ENCODE measurements at places on chromosomes 2 and 18.

- no peak for DNase-seq
These were observed 40.3 kb upstream of the SCG2 start for GRCh38 chr2:223642506-223642905.

- DNase-seq = no peak
These were observed 70.0 kb upstream of the MAP4K4 start for GRCh38 chr2:101627285-101628029.

DNA sequence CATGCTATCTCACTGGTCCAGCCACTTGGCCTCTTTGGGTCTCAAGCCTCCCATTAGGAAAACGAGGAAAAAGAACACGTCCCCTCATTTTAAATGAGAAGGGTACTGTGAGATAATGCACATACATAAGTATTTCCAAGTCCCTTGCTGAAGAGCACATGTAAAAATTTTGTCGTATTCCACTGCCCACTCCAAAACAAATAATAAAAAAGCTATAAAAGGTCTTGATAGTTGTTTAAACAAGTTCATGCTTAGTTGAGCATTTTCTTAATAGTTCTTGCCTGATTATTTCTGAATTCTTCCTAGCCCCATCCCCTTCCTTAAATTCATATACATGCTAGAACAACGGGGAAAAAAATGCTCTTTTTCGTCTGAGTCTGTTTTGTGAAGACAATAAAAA is 110.2 kb upstream of the RNU4ATAC start:
- no peak for DNase-seq

DNA sequence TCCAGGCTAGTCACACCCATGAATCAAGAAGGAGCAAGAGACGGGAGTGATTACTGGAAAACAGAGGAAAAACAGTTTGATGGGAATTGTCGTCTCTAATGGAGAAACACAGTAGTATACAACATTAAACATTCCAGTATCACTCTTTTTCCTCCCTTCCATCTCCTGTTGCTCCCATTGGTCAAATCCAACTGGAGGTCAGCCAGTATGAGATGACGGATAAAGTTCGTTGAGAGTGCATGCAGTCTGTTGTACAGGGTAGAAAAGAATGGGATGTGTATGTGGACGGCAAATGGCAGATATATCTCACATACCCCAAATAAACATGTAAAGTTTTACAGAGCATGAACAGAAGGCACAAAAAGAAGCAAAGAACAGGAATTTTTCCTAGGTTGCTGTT is 221.9 kb upstream of the TNP1 start:
- DNase-seq = no peak

DNA sequence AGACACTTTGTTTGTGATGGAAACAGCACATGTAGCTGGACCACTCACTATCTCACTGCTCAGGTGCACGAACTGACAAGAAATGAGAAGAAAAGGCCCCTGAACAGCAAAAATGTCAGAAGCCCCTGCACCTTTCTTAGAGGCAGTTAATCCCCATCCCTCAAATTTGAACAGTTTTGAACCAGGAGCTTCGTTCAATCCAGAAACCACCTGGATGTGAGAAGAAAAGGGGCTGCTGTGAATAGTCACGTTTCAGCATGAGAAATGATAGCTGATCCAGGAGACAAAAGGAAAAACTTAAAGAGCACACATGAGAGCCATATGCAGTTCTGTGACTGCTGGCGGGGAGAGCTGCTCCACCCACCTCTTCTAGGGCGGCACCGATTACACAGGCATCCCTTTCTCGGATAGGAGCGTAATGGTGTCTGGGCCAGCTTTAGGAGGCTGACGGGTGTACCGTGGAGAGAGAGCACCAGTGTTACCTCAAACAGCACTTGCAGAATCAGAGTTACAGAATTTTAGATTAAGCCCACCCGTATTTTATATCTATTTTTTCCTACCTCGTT is 117.0 kb upstream of the EML6 start:
- no peak for DNase-seq

- no peak for DNase-seq
These were observed 73.7 kb downstream of the DNER start for GRCh38 chr2:229640636-229641035.

- DNase-seq = no peak
These were observed 219.3 kb downstream of the GLI2 start for GRCh38 chr2:120954939-120955338.

- no peak for DNase-seq
These were observed 31.3 kb downstream of the GALNT3 start for GRCh38 chr2:165762723-165763122.

- no peak for DNase-seq
These were observed 6.7 kb downstream of the INO80C start for GRCh38 chr18:35490894-35491699.

- DNase-seq = no peak
These were observed 477.0 kb upstream of the MEIS1 start for GRCh38 chr2:65957886-65958285.

GRCh38 chr18:9211955-9212354 is 75.4 kb downstream of the ANKRD12 start:
- DNase-seq = no peak

- DNase-seq = no peak
These were observed 23.3 kb downstream of the SIX3 start for GRCh38 chr2:44964752-44965236.

GRCh38 chr2:10954856-10955818 is 43.4 kb downstream of the KCNF1 start:
- DNase-seq = no peak

GRCh38 chr2:69437751-69438154 is 518 bp upstream of the NFU1 start:
- no peak for DNase-seq

DNA sequence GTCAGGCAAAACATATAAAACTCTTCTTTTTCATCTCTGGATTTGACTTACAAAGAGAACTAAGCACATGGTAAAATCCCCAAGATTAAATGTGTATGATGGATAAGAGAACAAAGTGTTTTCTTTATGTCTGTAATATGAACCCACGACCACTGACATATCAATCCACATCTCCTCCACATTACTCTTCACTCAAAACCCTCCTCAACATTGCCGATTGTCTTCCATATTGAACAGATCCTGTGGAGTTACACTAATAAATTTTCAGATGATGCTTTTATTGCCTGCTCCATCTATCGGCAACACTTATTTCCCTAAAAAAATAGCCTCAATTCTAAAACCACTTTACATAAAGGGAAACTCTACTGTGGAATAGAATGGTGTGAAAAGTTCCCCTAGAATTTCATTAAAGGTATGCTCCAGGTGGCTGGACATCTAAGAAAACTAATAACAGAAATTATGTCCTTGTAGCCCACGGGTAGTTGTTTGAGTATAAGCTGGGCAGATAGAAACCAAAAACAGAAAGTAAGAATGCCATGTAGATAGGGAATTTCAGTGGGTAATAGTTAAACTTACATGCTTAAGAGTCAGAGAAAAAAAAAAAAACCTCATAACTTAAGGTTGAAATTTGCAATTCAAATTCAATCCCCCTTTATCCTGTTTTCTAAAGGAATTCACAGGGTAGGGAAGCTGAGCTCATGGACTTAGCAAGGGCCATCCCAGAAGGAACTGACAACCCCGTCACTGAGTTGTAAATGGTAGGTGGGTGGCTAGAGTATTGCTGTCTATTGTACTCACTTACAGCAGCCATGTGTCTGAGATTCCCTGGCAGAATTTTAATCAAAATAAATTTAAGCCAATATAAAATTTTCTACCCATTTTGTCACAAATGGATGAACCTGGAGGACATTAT is 305.4 kb upstream of the LYPD1 start:
- DNase-seq = no peak

DNA sequence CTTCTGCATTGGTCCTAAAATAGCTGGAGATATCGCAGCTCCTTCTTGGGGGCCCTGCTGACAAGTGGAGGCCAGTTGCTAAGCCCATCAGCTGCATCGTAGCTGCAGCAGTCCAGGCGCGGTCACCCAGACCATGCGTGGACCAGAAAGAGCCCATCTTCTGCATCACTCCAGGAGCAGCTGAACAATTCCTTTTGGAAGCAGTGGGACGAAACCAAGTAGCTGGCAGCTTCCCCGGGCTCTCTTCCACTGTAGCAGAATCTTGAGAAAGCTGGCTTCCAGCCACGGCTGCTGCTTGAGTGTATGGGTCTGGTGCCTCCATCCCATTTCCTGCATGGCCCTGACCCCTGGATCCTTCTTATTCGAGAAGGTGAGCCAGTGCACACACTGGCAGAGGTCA is 22.2 kb upstream of the CAB39 start:
- DNase-seq = no peak

GRCh38 chr18:7789856-7790552 is 222.9 kb downstream of the PTPRM start:
- no peak for DNase-seq

DNA sequence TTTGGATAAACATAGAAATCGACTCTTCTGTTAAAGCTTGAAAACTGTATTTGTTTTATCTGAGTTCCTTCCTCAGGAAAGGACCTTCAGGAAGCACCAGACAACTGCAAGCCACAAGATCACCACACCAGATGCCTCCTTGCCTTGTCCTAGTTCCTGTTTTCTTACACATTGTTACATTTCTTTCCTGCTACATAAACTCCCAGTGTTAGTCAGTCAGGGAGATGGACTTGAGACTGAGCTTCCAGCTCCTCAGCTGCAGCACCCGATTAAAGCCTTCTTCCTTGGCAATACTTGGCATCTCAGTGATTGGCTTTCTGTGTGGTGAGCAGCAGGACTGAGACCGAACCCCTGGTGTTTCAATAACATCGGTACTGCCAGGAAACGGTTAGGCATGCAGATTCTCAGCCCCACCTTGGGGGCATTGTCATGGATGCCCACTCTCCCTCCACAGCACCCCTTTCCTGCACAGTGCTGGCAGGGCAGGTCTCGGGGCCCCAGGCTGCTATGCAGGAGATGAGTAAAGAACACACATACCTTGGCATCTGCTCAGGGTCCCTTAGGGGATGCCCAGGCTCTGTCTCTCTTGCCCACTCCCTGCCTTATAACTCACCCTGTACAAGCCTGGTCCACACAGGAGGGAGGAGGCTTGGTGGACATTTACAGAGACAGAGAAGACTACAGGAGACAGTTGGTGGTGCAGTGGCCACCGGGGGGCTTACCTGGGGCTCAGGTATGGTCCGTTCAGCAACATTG is 32.6 kb downstream of the ANKMY1 start:
- DNase-seq = no peak

DNA sequence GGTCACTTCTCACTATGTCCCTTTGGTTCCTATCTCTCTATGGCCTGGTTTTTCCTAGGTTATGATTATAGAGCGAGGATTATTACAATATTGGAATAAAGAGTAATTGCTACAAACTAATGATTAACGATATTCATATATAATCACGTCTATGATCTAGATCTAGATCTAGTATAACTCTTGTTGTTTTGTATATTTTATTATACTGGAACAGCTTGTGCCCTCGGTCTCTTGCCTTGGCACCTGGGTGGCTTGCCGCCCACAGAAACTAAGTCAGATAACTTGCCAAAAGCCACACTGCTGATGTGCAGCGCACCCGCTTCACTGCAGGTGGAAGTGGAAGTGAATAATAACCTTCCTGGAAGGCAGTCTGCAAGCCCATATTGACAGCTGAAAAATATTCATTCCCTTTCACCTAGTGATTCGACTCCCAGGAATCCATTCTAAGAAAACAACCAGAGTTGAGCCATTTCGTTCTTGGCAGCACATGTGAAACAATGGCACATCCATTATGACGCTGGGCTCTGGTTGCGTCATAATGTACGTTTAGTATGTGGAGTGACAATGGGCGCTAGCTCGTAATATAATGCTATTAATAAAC is 725 bp upstream of the ANKRD53 start:
- DNase-seq = peak; percentile 24

DNA sequence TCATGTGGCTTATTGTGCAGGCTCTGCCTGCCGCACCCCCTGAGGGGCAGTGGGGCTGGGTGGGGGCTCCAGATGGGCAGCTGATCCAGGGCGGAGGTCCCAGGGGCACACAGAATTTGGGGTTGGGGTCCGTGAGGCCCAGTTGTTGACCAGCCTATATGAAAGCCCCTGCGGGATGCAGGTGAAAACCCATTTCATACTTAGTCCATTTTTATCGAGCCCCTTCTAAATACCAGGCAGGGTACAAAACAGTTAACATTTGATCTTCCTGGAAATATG is 30.6 kb downstream of the MYO7B start:
- no peak for DNase-seq

- DNase-seq = no peak
These were observed 234.3 kb downstream of the LRATD1 start for GRCh38 chr2:14866736-14867352.

- no peak for DNase-seq
These were observed 1.3 kb upstream of the HOXD4 start for GRCh38 chr2:176149939-176150583.

- DNase-seq = no peak
These were observed 428.5 kb upstream of the CNTNAP5 start for GRCh38 chr2:123596621-123597020.

GRCh38 chr18:45357686-45358470 is 257.4 kb upstream of the SLC14A2 start:
- no peak for DNase-seq

- DNase-seq = no peak
These were observed 43.2 kb downstream of the POMC start for GRCh38 chr2:25125189-25125588.

- no peak for DNase-seq
These were observed 56.5 kb downstream of the TTC39C start for GRCh38 chr18:24071029-24071428.

GRCh38 chr2:78245394-78246135 is 723.4 kb upstream of the LRRTM4 start:
- no peak for DNase-seq

GRCh38 chr2:208373460-208374089 is 33.0 kb upstream of the PTH2R start:
- peak; percentile 32 for DNase-seq

DNA sequence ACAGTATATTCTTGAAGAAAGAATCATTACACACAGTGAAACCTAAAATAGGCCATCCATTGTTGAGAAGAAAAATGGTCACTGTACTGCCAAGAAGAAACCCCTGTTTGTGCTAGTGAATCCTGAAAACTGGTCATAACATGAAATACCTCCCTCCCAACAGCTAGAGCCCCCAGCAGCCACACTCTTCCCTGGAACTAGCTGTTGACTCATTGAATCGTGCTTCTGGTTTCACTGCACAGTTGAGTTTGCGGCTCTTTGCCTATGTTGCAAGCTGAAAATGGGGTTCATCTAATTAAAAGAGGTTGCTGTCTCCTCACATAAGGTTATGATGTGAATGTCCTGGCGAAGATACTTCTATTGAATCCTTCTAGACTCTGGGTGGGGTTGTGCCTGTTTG is 86.3 kb downstream of the UGGT1 start:
- no peak for DNase-seq

DNA sequence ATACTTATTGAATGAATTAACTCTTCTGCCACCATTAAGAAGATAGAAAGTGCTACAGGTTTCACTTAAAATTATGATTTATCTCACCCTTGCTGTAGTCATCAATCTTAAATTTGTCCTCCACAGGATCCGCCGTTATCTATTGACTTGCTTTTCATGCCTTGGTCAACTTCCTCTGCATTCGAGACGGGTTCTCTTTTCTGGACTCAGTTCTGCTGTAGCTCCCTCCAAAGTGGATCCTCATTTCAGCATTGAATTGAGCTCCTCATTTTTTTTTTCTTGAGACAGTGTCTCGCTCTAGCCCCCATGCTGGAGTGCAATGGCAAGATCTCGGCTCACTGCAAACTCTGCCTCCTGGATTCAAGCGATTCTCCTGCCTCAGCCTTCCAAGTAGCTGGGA is 27.6 kb downstream of the INPP5D start:
- DNase-seq = no peak

Measured in CD4-positive, alpha-beta T cell treated with Interleukin-12 subunit alpha and Interleukin-12 subunit beta, for 1 hour (primary cell).